ENCODE measurements at places on chromosomes 2 and 18.

DNA sequence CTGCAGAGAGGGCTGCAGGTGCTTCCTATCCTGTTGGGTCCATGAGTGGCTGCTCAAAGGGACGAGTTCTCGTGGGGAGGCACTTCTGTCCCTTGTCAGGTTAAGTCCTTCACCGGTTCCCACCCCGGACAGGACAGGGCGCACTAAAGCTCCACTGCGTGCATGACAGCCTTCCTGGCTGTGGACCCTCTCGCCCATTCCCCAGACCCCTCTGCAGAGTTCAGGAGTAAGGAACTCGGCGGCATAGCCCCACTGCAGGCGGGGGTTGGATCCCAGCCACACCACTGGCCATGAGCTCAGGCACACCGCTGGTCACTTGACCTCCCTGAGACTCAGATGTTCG, 147.5 kb upstream of the ID2 start:
- no peak for DNase-seq

DNA sequence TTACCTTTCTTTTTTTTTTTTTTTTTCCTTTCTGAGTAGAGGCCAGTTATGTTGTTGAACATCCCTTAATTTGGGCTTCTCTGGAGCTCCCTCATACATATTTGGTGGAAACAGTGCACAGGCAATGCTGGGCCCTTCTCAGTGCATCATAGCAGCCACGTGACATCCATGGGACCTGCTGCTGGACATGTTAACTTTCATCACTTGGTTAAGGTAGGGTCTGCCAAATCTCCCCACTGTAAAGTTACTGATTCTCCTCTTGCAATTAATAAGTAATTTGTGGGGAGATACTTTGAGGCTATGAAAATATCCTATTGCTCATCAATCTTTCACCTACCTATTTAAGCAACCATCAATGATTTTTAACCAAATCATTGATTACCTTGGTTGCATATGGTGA, 211.5 kb upstream of the LYPD1 start:
- no peak for DNase-seq

DNA sequence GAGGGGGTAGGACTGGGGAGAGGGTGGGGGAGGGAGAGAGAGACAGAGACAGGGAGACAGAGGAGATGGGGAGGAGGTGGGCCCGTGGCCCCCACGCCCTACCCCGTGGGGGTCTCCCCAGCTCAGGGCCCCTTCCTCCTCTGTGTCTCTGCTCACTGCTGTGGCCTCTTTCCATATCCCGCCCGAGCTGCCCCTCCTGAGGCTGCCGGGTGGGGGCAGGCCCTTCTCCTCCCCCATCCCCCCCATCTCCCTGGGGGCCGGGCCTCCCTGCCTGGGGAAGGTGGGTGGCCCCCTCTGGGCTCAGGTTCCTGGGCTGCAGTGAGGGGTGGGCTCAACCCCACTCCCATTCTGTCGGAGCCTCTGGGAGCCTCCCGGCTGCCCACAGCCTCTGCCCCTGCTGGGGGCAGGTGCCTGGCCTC, 332 bp upstream of the PDCD1 start:
- DNase-seq = no peak

DNA sequence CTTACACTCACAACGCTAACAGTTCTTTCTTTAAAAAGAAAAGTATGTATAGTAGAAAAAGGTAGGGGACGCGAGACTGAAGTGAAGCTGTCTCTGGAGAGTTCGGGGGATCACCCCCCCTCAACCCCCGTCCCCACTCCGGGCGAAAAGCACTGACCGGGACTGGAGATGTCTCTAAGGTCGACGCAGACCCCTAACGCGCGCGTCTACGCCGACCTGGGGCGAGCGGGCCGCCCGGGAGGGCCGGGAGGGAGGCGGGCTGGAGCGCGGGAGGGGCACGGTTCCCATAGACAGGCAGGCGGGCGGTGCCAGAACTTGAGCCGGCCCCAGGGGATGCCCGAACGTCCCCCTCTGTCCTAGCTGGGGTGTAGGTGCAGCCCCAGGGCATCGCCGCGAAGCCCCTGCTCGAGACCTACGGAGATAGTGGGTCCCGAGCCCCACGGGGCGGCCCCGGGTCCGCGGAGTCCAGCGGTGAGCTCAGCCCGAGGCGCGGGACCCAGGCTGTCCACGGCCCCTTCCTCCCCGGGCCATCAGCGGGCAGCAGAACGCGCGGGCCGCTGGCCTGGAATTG, 82.2 kb downstream of the CHRNA1 start:
- peak; percentile 29 for DNase-seq

- DNase-seq = no peak
These were observed 1.0 kb downstream of the ZNF532 start for GRCh38 chr18:58865701-58866065.

- DNase-seq = no peak
These were observed 426.7 kb upstream of the SMIM21 start for GRCh38 chr18:75854174-75854573.

DNA sequence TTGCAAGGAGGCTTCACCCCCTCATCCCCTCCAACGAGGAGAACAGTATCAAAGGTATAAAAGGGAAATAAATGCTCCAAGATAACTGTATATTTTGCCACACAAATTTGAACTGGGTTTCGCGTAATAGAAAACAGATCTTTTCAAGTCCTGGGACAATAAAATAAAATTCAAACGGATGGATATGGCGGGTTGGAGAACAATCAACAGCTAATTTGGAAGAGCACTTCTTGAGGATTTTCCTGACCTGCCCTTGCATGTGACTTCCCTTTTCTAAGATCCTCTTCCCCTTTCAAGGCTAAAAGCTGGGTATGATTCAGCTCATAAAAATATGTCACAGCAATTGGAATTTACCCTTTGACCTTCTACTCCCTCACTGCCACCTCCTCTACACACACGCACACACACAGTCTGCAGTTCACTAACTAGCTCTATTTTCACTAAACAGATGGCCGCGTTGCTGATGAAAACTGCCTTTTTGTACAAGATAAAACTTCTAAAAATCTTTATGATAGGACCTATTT, 386.9 kb downstream of the FIGN start:
- DNase-seq = no peak

DNA sequence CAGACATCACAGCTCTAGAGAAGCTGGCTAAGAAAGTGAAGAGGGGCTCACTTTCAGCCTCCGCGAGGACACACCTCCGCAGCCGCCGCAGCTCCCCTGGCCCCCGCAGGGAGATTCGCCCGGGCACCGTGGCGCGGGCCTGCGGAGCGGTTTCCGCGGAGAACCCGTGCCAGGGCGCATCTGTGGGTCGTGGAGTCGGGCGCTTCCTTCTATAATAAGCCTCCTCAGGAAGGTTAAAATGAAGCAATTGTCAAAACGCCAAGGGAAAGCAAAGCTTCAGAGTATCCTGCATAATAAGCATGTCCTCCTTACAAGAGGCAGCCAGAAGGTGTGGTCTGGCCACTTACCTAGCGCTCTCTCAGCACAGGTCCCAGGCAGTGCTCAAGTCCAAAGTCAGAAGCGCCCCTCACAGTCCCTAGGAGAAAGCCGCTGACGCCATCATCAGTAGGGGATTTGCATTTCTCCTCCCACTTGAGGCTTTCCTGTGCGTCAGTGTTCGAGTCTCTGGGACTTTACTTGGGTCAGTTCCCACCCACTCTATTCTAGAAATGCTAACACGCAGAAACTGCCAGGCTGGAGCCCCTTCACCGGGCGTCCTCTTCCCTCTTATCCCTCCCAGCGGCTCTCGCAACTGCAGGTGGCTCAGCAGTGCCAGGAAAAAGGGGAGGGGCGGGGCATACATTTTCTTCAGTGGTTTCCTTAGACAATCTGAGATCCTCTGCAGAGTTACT, at the start of gene STAT4:
Gene STAT4, minus strand, starts transcription at position 395 of the 731 bp plus-strand sequence. CDS start 2,791 bp downstream, outside the sequence.
- peak; percentile 72 for DNase-seq

- DNase-seq = no peak
These were observed 32.4 kb downstream of the SLC35F5 start for GRCh38 chr2:113724010-113724409.

DNA sequence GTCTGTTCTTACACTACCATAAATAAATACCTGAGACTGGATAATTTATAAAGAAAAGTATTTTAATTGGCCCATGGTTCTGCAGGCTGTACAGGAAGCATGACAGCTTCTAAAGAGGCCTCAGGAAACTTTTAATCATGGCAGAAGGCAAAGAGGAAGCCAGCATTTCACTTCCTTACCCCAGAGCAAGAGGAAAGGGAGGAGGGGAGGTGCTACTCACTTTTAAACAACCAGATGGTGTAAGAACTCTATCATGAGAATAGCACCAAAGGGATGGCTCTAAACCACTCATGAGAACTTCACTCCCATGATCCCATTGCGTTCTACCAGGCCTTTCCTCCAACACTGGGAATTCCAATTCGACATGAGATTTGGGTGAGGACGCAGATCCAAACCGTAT, 344.4 kb upstream of the SLC39A10 start:
- DNase-seq = no peak

GRCh38 chr2:2827761-2828221, 496.7 kb upstream of the MYT1L start:
- DNase-seq = no peak

DNA sequence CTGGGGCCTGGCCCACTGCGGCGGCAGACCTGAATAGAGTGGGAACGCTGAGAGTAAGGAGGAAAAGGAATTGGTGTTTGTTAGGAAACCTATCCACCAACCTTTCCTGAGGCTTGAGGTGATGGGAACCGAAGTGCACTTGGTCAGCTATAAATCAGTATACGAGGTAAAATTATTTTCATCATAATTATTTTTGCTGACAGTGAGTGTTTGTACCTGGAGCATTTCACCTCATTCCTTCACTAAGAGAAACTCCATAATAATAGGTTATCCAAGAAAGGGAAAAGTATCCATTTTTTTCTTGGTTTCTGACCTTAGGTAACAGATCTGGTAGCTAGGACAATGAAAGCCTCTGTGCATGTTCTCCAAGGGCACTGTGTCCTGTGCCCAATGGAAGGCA, 138.6 kb upstream of the RGPD4 start:
- no peak for DNase-seq

DNA sequence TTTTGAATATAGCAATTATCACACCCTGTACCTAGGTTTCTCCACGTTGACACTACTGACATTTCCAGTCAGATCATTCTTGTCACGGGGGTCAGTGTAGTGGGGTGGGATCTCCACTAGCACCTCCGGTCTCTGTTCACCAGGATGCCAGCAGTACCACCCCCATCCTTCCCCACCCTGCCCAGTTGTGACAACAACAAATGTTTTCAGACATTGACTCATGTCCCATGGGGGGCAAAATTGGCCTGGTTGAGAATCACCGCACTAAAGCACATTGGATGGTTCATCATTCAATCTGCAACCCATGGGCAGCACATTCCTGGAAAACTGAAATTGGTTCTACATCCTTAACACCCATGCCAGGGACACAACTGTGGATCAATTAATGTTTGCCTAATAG, 32.3 kb downstream of the FEZ2 start:
- DNase-seq = no peak

- DNase-seq = no peak
These were observed 21.7 kb upstream of the RAB11FIP5 start for GRCh38 chr2:73134471-73134870.

DNA sequence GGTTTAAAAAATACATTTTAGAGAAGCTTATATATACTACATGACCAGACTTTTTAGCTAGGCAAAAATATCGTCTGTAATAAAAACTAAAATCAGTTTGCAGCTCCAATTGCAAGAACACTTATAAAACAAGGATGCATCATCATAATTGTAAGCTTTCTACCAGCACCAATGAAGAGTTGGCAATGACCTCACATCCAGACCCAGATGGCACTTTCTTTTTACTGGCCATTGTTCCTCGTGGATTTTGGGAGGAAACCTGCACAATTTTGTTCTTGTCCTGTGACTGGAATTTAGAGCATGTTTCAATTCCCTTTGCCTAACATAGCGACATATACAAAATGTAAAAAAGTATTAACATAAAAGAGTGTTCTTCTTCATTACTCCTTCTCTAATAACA, 174.3 kb downstream of the ZNF521 start:
- no peak for DNase-seq

DNA sequence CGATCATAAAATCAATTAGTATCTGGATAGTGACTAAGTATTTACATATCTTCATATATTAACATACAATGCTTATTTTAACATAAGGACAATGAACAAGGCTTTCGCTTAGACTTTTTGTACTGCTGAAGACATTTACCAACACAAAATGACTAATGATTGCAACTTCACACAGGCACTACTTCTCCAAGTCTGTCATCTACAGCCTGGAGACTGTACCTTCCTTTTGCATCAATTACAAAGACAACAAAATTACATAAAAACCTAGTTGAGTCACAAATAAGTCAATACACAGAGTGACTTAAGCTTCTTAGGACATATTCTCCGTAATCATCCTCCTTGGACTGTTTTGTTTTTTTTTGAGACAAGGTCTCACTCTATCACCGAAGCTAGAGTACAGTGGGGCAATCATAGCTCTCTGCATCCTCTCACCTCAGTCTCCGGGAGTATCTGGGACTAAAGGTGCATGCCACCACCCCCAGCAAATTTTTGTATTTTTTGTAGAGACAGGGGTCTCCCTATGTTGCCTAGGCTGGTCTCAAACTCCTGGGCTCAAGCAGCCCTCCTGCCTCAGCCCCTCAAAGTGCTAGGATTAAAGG, 15.9 kb downstream of the PUM2 start:
- DNase-seq = no peak

DNA sequence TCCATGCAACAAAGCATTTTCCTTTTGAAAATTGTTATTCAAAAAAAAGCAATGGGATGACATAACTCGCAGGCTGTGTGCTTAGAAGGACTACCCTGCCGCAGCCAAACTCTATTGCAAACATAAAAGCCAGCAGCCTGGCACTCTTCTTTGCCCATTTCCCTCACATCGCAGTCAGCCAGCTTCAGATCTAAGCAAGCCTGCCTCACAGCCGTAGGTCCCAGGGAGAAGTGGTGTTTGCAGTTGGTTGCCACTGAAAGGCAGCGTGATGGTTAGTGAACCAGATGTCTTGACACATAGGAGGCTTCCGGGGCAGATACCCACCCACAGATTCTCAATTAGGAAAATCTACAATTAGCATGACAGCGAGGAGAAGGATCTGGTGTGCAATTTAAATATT, 655.2 kb downstream of the RNF144A start:
- peak; percentile 18 for DNase-seq

- no peak for DNase-seq
These were observed 41.1 kb downstream of the UBE2F start for GRCh38 chr2:238007924-238008323.

DNA sequence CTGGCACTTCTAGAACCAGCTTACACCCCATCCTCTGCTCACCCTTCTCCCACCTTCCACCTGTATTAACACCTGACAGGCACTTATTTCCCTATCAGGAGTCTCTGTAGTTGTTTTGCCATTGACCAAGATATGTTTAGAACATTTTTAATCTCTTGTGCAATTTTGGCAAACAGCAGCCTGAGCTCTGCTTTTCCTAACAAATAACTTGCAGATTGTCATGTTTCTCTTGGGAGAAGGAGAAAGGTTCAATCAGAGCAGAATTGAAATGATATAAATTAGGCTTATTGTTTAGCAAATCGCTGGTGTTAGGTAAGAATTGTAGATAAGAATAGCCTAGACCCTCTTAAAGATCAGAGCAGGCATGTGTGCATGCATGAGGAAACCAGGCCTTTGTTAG, 225.5 kb downstream of the PARD3B start:
- DNase-seq = no peak

- DNase-seq = no peak
These were observed 131.5 kb upstream of the L3MBTL4 start for GRCh38 chr18:6546229-6546628.

GRCh38 chr2:239853706-239854327, 171.3 kb downstream of the NDUFA10 start:
- no peak for DNase-seq

- DNase-seq = no peak
These were observed at the start of gene LRRTM1 for GRCh38 chr2:80303909-80304837. LRRTM1 (minus strand) TSS chr2:80304752; CDS start chr2:80303819, 933 bp downstream.

Measured in activated gamma-delta T cell treated with Interleukin-2 at 50 U/mL for 16 hours (primary cell).